ENCODE measurements at places on chromosomes 4 and X.

- H3K27me3 ChIP-seq: no peaks in the 10 kb centered on the region
- H3K4me1 ChIP-seq: no peaks in the 10 kb centered on the region
- no peak overlapping the region for H3K4me3 ChIP-seq
- no peaks in the 10 kb centered on the region for H3K36me3 ChIP-seq
- no peak overlapping the region for H3K27ac ChIP-seq
Observed at GRCh38 chr4:147927377-147928137, 195.7 kb downstream of the ARHGAP10 start.

DNA sequence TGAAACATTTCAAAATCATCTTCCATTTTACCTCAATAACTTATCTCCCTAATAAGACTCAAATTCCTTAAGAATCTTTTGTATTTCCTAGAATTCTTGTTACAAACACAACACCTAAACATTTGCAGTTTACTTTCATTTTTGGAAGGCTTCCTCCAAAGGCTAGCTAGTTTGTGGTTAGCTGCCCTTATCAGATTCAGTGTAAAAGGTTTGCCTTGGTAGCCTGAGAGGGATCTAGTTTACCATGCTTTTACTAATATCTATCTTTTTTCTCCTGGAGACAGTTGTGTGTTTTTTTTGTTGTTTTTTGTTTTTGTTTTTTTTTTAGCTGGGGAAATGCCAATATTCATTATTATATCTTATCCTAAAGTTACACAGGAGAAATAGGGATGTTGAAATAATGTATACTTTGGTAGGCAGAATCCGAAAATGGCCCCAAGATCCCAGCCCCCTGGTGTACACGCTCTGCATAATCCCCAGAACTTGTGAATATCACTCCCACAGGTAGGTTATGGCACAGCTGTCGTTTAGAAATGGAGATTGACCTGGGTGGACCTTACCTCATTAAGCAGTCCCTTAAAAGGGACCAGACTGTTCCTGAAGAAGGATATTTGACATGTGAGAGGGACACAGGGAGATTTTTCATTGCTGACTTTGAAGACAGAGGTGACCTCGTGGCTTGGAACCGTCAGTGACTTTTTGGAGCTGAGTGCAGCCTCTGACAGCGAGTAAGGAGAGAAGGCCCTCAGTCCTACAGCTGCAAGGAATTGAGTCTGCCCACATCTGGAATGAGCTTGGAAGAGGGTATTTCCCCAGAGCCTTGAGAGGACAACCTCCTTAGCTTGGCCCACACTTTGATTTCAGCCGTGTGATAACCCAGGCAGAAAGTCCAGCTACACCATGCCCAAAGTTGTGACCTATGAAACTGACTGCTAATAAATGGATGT lies 33.4 kb downstream of the SEPTIN11 start:
- DNase-seq: no peak
- H3K4me1 ChIP-seq: peaks cover 11% of the 10 kb centered on the region
- H3K4me3 ChIP-seq: no peak overlapping the region
- H3K36me3 ChIP-seq: no peaks in the 10 kb centered on the region
- no peaks in the 10 kb centered on the region for H3K27me3 ChIP-seq

DNA sequence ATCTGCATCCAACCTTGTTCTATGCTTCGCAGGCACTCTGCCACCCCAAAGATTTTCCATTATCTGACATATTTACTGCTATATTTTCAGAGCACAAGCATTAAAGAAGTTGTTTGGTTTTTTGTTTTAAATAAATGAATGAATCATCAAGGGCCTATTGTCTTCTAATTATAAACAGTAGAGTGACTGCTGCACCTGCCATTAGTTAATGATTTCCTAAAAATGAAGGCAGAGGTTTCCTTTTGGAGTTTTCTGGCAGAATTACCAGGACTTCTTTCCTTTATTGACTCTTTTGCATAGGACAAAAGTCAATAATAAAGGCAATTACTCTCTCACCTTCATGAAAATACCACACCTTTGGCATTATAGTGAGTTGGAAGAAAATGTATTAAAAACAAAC lies 238.1 kb downstream of the INPP4B start:
- no peaks in the 10 kb centered on the region for H3K4me1 ChIP-seq
- no peaks in the 10 kb centered on the region for H3K36me3 ChIP-seq
- H3K27me3 ChIP-seq: no peaks in the 10 kb centered on the region
- no peak overlapping the region for H3K4me3 ChIP-seq
- DNase-seq: no peak

DNA sequence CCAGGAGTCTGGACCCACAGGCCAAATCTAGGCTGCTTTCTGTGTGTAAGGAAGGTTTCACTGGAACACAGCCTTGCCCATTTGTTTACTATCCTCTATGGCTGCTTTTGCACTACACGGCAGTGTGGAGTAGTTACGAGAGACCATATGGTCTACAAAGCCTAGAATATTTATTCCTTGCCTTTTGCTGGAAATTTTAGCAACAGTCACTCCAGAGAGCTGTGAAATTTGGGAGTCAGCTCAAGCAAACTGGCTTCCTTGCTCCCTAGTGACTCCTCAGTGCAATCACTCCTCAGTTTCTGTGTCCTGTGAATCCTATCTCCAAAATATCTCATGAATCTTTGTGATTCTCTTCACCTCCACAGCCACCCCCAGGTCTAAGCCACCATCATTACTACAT lies 99.0 kb upstream of the CPEB2 start:
- no peak overlapping the region for H3K27ac ChIP-seq
- no peak overlapping the region for H3K4me3 ChIP-seq
- no peaks in the 10 kb centered on the region for H3K4me1 ChIP-seq
- DNase-seq: no peak
- peaks cover 6% of the 10 kb centered on the region for H3K27me3 ChIP-seq
- H3K36me3 ChIP-seq: no peaks in the 10 kb centered on the region

DNA sequence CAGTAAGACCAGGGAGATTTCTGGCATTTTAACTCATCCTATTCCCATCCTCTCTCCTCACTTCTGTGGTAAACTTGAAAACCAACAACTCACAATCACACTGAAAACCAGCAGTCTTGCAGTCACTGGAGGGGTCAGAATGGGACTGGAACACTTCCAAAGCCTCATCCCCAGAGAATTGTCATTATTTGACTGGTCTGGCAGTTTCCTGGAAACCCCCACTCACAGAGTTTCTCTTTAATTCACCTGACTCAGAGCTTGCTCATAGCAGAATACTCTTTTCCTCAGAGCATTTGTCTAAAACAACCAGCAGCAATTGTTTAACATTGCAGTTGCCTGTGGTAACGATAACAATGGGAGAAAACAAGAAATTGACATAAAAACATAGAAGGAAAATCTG lies 7.3 kb upstream of the RAB9B start:
- DNase-seq: no peak
- no peaks in the 10 kb centered on the region for H3K36me3 ChIP-seq
- H3K27ac ChIP-seq: no peak overlapping the region
- H3K27me3 ChIP-seq: peaks cover 4% of the 10 kb centered on the region

DNA sequence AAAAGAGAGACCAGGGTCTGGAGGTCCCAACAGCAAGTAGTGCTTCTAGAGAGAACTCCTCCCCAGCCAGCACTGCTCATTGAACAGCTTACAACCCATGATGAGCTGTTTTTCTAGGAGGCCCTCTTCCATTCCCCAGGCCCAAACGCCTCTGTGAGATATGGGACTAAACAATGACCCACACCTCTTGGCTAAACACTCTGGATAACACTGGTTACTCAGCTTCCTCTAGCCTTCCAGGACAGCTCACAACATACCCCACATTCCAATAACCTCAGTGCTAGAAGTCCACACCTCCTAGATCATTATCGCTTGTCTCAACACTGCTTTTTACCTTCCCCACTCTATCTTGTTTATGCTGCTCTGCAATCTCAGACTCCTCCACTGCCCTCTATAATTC lies 35.4 kb upstream of the PGRMC2 start:
- no peak overlapping the region for H3K27ac ChIP-seq
- no peaks in the 10 kb centered on the region for H3K27me3 ChIP-seq
- H3K36me3 ChIP-seq: peaks cover 9% of the 10 kb centered on the region
- no peak overlapping the region for H3K4me3 ChIP-seq

- no peak overlapping the region for H3K4me3 ChIP-seq
- no peaks in the 10 kb centered on the region for H3K4me1 ChIP-seq
- DNase-seq: no peak
- H3K27ac ChIP-seq: peak overlapping the region; percentile 93
- peaks cover 39% of the 10 kb centered on the region for H3K27me3 ChIP-seq
Observed at GRCh38 chr4:186216465-186217024, 10.8 kb upstream of the KLKB1 start.

- H3K27me3 ChIP-seq: no peaks in the 10 kb centered on the region
- no peak for DNase-seq
- no peaks in the 10 kb centered on the region for H3K36me3 ChIP-seq
- no peak overlapping the region for H3K27ac ChIP-seq
- H3K4me1 ChIP-seq: no peaks in the 10 kb centered on the region
Observed at GRCh38 chrX:63809173-63809572, 24.2 kb upstream of the ARHGEF9 start.

- H3K36me3 ChIP-seq: peaks cover 20% of the 10 kb centered on the region
- H3K27me3 ChIP-seq: no peaks in the 10 kb centered on the region
- H3K27ac ChIP-seq: no peak overlapping the region
- H3K4me1 ChIP-seq: peaks cover 8% of the 10 kb centered on the region
Observed at GRCh38 chrX:17030580-17031270, 84.3 kb downstream of the REPS2 start.

GRCh38 chr4:15547392-15547791 lies 77.7 kb downstream of the CC2D2A start:
- no peak for DNase-seq
- peaks cover 6% of the 10 kb centered on the region for H3K4me1 ChIP-seq
- no peaks in the 10 kb centered on the region for H3K27me3 ChIP-seq
- H3K27ac ChIP-seq: peak overlapping the region; percentile 83
- H3K36me3 ChIP-seq: no peaks in the 10 kb centered on the region
- H3K4me3 ChIP-seq: no peak overlapping the region

DNA sequence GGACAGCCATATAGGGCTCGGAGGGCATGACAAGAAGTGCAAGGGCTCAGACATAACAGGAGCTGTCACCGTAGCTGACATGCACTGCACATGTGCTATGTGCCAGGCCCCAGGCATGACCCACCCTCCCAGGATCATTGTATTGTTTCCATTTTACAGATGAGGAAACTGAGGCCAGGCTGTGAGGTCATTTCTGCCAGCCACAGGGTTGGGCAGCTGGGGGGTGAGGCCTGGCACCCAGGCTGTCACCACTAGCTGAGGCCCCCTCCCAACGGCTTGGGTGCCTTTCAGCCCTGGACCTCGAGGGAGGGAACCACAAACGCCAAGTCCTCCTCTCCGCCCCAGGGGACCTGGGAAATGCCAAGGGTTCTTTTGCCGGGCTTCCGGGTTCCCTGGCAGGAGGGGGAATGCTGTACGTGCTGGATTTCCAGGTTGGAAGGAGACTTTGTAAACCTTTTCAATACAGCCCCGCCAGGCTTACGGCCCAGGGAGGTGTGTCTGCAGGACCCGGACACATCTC lies 12.6 kb downstream of the TREX2 start:
- H3K4me1 ChIP-seq: no peaks in the 10 kb centered on the region
- no peaks in the 10 kb centered on the region for H3K27me3 ChIP-seq

DNA sequence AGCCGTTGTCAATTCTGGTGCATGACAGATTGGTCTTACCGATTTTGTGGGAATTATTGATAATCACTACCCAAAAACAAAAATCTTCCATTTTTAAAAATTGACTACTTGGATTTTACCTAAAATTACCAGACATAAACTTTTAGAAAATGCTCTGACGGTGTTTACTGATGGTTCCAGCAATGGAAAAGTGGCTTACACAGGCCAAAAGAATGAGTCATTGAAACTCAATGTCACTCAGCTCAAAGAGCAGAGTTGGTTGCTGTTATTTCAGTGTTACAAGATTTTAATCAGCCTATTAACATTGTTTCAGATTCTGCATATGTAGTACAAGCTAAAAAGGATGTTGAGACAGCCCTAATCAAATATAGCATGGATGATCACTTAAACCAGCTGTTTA lies 23.0 kb upstream of the UGT2B17 start:
- H3K4me3 ChIP-seq: no peak overlapping the region
- no peaks in the 10 kb centered on the region for H3K36me3 ChIP-seq
- no peak overlapping the region for H3K27ac ChIP-seq
- DNase-seq: no peak
- H3K4me1 ChIP-seq: no peaks in the 10 kb centered on the region
- no peaks in the 10 kb centered on the region for H3K27me3 ChIP-seq

DNA sequence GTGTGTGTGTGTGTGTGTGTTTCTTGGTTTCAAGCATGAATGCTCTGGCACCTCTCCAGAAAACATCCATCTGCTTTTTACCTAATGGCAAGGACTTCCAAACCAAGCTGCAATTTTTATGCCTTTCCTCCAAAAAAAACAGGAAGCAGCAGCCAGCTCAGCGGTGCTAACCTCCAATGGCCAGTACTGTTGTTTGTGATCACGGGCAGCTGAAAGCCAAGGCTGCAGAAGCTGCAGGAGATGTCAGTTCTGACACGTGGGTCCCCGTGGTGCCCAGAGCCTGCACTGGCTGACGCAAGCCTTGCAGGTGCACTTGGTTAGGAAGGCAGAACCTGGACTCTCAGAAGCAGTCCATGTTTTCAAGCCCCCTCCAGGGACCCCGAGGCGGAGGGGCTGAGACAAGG lies 313.6 kb upstream of the DDX53 start:
- H3K4me3 ChIP-seq: no peak overlapping the region
- H3K4me1 ChIP-seq: no peaks in the 10 kb centered on the region
- H3K27me3 ChIP-seq: no peaks in the 10 kb centered on the region
- no peak for DNase-seq
- H3K36me3 ChIP-seq: no peaks in the 10 kb centered on the region

GRCh38 chrX:154988719-154989118 lies 33.8 kb downstream of the F8 start:
- no peak for DNase-seq
- H3K27ac ChIP-seq: no peak overlapping the region
- H3K27me3 ChIP-seq: no peaks in the 10 kb centered on the region
- H3K4me3 ChIP-seq: no peak overlapping the region
